ENCODE measurements at places on chromosomes 3 and 15. TPM values are rescaled to one million over a fixed set of nuclear protein-coding genes. Genes with fewer than 3 reads are reported as not detected.

The ADGRG7 gene
- total RNA-seq = not detected

The CHRFAM7A gene
- 7.4 TPM for total RNA-seq

The BCL2A1 gene
- total RNA-seq = 0.44 TPM

The SEMA3B gene
- total RNA-seq = 46.2 TPM

The NANOGP8 gene
- not detected for total RNA-seq

All from HCT116 (cell line).